Left renal pelvis (tissue), 4 donors: ENCODE measurements at places on chromosomes 6 and 20. TPM values are rescaled to one million over a fixed set of nuclear protein-coding genes. Genes with fewer than 3 reads are reported as not detected.

GRCh38 chr6:93721386-93722048, 302.2 kb upstream of the EPHA7 start:
- DNase-seq, result no peak

GRCh38 chr6:106659859-106660258, 30.5 kb downstream of the QRSL1 start:
- no peak for DNase-seq

DNA sequence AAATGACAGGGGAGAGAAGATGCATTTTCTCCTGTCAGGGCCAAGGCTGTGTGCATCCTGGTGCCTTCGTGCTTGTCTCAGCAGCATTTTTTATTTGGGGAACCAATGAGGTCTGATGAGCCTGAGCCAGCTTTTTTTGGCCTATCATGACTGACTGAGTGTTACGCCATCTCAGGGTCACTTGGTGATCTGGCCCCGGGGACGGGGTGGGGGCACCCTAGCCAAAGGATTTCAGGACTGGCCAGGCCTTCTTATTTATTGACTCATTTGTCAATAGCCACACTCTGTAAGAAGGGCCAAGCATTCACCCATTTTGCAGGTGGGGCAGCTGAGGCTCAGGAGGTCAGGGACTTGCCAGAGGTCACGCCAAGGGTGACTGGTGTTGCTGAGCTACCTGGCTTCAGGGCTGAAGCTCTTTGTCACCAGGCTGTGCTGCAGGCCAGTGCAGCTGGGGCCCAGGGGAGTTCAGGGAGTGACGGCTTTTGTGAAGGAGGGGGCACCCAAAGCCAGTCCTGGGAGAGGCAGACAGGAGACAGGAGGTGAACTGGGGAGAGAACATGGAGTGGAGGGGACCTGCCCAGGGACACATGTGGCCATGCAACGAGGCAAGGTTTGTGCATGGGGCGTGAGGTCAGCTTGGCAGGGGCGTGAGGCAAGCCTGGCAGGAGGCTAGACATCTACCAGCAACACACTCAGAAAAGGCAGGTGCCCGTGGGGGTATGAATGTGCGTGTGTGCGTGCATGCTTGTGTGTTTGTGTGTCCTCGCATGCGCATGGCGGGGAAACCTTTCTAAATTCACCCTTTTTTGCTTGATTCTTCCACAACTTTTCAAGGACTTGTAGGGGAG, 31.1 kb downstream of the VSTM2L start:
- no peak for DNase-seq

DNA sequence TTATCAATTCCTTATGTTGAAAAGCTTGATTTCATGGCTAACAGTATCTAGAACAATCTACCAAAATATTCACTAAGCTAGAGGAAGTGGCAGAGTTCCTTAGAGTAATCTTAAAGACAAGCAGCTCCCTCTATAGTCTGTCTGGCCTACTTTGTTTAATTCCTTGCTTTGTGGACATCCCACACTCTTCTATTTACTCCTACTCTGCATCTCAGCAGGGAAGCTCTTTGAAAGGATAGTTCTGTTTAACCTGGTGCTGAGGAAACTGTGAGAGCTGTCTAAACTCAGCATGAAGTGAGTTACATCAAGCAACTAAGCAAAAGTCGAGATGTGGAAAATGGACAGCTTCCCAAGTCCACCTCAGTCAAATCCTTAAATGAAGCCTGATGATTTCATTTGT, 4.3 kb downstream of the REV3L start:
- DNase-seq, result no peak

DNA sequence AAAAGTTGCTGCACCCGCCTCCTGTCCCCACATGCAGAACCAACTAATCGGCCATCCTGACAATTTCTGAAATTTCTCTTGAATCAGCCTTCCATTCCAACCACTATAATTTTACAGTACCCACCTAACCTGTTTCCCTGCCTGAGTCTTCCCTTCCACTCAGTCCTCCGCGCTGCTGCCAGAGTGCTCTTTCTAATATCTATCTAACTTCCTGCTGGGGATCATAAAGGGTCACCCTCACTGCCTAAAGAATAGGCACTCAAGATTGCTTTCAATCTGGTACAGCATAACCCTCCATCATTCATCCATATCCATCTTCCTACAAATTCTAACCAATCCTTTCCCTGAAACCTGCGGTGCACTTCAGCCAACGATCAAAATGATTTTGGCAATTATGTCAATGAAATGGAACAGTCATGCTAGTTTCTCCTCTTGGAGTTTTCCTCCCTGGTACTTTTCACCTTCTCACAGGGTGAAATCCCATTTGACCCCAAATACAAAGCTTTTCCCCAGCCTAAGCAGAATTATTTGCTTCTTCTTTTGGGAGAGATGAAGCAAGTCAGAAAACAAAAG, 117.5 kb upstream of the BEND6 start:
- no peak for DNase-seq

DNA sequence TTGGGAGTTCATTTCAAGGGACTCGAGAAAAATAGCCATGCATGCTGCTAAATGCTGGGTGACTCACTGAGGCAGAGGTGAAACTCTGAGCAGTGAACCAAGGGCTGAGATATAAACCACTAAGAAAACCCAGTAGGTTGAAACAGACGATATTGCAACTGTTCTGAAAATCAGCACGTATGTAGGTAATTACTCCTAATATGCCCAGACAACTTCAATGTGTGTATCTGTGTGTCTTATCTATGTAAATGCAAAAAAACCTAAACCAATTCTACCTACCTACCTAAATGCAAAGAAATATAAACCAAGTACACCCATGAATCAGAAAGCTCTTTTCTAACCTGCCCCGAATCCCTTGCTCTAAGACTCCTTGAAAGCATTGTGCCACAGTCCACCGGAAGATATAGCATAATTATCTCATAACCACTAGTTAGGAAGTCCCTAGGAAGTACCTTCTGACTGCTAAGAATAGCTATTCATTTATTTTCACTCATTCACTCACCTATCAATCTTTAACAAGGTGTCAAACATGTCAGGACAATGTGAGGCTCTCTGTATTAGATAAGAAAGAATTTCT, 458.7 kb upstream of the RUNX2 start:
- DNase-seq, result no peak

The HLA-DQB2 gene
- polyA plus RNA-seq, result 1.0 TPM
